Neural crest cell (in vitro differentiated cells): ENCODE measurements at places on chromosomes 7 and 10.

GRCh38 chr10:98045785-98046389 is 15.5 kb upstream of the CRTAC1 start:
- peak; percentile 56 for DNase-seq

DNA sequence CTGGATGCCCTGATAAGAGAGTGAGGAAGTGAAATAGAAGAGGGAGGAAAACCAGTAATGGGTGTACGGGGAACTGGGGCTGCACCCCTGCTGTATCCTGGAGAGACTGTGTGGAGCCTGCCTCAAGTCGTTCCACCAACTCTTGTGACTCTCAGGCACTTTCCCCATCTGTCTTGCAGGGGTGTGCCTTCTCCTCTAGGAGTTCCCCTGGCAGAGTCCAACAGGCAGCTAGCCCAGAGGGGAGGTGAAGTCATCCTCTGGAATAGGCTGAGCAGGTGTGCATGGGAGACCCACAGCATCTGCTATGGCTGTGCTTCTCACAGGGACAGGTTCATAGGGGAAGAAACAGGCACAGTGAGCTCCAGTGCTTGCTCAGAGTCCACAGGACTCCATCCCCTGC is 46.8 kb downstream of the WIPF3 start:
- no peak for DNase-seq

DNA sequence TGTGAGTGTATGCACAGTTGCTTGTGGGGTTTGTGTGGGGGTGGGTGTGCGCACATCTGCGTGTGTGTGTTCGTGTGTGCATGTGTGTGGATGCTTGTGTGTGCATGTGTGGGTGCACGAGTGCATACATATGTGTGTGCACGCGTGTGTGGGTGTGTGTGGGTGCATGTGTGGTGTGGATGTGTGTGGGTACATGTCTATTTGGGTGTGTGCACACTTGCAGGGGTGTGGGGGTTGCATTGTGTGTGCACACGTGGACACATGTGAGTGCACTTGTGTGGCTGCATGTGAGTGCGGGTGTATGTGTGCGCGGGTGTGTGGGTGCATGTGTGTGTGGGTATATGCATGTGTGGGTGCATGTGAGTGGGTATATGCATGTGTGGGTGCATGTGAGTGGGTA is 73.7 kb downstream of the NKX6-2 start:
- DNase-seq = no peak

DNA sequence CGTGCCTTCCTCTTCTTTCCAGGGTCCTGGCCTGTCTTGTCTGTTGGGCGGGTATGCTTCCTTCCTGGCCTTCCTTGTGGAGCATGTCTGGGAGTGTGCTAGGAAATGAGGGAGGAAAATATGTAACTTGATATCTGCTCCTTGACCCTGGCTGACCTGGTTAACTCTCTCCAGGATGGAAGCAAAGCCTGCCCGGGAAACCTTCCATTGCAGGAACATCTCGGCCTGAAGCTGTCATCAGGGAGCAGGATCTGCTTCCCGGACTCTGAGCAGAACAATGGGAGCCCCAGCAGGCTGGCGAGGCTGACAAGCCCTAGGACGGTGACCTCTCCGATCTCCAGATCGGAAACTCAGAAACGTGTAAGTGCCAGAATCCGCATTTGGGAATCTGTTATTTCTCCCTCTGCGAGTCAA is 340.3 kb downstream of the FRMD4A start:
- no peak for DNase-seq

DNA sequence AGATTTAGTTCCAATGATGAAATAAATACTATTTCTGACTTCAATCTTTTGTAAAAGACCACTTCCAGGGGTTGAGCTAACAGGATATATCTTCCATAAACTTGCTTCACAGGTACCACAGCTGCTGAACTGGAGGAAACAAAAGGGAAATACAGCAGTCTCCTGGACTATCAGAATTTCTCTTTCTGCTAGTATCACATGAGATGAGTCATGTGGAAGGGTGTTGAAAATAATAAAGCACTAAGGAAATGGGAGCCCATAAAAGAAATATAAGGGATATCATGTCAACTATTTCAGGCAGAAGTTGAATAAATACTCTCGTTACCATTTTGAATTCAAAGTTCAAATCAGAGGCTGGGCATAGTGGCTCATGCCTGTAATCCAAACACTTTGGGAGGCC is 250.3 kb upstream of the NFE2L3 start:
- no peak for DNase-seq

GRCh38 chr7:16046041-16046440 is 359.6 kb upstream of the MEOX2 start:
- no peak for DNase-seq
